ENCODE measurements at places on chromosomes 16 and 17.

GRCh38 chr17:41339571-41340172 is 11.0 kb downstream of the KRT33A start:
- DNase-seq: no peak

- DNase-seq: no peak
These were observed 797 bp upstream of the SNX11 start for GRCh38 chr17:48106802-48107136.

DNA sequence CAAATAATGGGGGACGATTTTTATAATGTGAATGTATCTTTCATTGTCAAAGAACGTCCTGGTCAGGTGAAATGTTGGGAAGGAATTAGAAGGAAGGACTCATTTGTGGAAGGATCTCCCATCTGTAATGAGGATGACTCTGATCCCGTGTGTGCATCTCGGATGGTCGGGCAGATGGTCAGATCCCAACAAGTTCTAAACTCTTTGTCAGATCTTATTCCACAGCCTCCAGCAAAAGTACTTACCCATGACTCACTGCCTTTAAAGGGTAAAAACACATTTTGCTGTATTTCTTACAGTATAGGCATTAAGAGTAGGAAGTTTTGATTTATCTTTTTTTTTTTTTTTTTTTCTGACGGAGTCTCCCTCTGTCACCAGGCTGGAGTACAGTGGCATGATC is 539 bp upstream of the KRTAP4-8 start:
- no peak for DNase-seq

GRCh38 chr16:1413684-1414531 is 596 bp downstream of the UNKL start:
- DNase-seq: peak; percentile 45

- DNase-seq: no peak
These were observed 12.8 kb downstream of the TBC1D26 start for GRCh38 chr17:15744885-15745284.

DNA sequence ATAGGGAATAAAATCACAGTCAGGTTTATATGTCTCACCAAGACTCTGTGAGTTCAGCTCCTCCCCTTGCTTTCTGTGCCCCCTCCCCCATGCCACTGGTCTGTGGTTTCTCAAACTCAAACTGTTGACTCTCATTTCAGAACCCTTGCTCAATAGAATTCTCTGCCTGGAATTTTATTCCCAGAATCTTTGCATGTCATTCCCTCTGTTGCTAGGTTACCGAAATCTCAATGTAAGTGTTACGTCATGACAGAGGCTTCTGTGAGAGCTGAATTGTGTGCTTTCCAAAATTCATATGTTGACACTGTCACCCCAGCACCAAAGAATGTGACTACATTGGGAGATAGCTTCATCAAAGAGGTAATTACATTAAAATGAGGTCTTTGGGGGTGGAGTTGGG is 1938.8 kb downstream of the TP53TG3F start:
- DNase-seq: no peak

DNA sequence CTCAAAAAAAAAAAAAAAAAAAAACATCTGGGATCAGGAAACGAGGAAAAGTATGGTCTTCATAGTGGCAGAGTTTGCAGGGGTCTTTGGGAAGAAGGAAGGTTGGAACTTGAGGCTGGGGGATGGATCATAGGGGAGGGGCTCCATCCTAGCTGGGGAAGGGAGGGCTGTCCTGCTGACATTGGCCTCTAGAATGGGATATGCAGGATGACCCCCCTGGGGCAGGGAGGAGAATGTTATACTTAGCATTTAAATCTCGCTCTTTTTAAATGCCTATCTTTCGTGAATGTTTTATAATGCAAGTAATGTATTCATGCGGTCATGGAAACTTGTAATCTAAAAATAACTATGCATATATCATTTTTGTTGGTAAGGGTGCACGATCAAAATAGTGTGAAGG is 33.2 kb downstream of the TMEM235 start:
- no peak for DNase-seq

GRCh38 chr17:83179811-83180210 is 100.4 kb downstream of the METRNL start:
- DNase-seq: no peak

- no peak for DNase-seq
These were observed 243.3 kb upstream of the PSMD7 start for GRCh38 chr16:74053312-74053711.

DNA sequence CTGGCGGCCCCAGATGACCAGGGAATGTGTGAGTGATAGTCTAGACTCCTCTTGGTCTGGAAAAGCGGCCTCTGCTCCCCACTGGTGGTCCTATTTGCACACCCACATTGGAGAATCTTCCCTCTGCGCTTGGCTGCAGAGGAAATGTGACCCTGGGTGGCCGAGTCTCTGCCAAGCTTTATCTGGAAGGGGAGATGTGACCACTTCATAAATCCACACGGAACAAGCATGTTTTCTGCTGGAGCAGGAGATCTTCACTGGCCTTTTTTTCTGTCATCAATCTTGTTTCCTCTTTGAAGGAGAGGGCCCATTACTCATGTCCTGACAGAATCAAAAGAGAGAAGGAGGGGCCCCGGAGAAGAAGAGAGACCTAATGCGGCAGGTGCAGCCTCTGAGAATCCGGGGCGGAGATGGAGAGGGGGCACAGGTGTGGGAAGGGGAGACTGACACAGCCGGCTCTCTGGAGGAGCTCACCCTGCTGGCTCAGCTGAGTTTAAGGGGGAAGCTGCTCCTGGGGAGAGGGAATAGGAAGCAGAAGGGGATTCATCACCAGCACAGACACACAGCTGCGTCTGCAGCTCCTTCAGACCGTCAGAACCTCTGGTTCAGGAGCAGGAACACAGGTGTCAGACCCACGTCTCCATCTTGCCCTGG is 116.3 kb downstream of the SOX9 start:
- DNase-seq: no peak

GRCh38 chr17:73261952-73262675 is 434 bp upstream of the CPSF4L start:
- DNase-seq: no peak

GRCh38 chr17:17931159-17931558 is 41.0 kb downstream of the TOM1L2 start:
- DNase-seq: no peak

All from activated T-helper 1 cell treated with anti-CD3 and anti-CD28 coated beads, Interleukin-2, amount 50 U/mL, for 16 hours (primary cell).